ENCODE measurements at places on chromosomes 2 and 18.

GRCh38 chr2:233422050-233422639, 67.9 kb downstream of the DGKD start:
- DNase-seq, result no peak

DNA sequence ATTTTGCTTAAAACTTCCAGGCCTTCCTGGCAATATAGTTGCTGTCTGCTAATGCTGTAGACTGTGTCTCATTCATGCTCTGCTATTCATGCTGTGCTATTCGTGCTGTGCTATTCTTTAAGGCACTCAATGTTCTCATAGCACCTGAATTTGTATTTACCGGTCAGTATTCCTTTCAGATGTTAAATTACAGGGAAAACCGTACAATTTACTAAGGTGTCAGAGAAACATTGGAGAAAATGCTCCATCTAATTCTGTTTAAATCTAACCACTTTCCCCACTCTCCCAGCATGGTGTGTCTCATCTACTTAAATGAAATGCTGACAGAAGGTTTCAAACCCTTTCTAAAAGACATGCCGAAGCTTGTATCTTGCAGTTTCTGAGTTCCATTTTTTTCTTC, 25.0 kb downstream of the FAM171B start:
- DNase-seq, result no peak

- no peak for DNase-seq
These were observed 174.8 kb downstream of the HDAC4 start for GRCh38 chr2:239225871-239226561.

- no peak for DNase-seq
These were observed 76.9 kb downstream of the USP40 start for GRCh38 chr2:233489666-233490065.

- peak; percentile 51 for DNase-seq
These were observed 41.6 kb downstream of the KCNE4 start for GRCh38 chr2:223093436-223094241.

GRCh38 chr2:137981112-137981656, 16.9 kb downstream of the HNMT start:
- DNase-seq, result no peak

DNA sequence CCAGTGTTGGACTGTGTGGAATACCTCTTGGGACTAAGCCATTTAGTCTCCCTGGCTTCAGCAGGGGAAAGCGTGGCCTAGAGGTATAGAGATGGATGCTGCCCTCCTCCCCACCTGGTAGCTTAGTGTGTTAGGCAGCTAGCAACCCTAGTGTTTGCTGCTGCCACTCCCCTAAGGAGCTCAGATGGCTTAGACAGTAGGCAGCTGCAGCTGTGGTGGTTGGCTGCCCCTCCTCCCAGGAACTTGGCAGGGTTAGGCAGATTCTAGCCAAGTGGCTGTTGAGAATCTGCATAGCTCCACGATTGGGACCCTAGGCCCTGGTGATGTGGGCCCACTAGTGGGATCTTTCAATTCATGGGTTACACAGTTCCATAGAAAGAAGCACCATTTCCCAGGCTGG, 550.4 kb upstream of the CHAC2 start:
- no peak for DNase-seq

DNA sequence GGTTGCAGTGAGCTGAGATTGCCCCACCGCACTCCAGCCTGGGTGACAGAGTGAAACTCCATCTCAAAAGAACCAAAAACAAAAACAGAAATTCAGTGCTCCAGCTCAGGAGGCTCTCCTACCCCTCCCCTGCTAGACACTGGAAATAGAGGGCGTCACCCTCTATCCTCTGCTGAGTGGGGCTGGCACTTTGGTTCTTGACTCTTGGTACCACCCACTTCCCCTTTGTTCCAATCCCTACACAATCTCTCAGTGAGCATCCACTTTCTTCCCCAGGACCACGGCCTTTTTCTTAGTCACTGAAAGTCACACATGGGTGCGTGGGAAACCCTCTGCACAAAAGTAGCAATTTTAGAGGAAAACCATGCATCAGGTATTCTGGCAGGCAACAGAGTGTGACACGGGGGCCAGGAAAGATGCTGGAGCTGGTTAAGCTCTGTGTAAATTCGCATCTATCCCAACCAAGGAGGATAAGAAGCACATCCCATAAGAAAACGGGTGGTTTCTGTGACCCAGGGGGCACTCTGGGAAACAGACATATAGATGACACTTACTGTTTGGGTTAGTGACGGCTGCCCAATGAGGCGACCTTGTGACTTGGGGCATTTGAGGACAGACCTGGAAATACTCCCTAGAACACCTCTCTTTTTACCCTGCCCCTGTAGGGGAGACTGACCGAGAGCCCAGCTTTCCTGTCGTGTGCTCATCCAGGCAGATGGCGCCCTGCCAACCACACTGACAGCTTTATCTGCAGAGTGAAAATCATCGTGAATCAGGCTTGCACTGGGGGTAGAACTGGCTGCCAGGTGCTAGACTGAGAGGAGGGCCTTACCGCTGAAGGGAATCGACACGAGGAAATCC, 7.7 kb downstream of the HJURP start:
- no peak for DNase-seq

DNA sequence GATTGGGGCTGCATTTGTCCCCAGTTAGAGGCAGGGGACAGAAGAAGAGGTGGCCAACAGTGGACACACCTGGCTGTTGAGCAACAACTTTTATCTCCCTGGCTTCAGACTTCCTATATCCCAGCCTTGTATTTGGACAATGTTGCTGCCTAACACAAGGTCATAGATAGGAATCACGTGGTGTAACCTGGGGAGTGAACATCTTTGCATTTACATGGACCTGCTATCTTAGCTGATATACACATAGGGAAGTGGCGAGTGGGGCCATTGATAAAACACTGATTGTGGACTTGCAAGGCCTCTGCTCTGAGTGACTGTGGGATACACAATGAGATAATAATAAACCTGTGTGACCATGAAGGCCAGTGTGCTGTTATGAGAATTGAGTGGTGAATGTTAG, 26.9 kb downstream of the RAPGEF4 start:
- DNase-seq, result no peak

DNA sequence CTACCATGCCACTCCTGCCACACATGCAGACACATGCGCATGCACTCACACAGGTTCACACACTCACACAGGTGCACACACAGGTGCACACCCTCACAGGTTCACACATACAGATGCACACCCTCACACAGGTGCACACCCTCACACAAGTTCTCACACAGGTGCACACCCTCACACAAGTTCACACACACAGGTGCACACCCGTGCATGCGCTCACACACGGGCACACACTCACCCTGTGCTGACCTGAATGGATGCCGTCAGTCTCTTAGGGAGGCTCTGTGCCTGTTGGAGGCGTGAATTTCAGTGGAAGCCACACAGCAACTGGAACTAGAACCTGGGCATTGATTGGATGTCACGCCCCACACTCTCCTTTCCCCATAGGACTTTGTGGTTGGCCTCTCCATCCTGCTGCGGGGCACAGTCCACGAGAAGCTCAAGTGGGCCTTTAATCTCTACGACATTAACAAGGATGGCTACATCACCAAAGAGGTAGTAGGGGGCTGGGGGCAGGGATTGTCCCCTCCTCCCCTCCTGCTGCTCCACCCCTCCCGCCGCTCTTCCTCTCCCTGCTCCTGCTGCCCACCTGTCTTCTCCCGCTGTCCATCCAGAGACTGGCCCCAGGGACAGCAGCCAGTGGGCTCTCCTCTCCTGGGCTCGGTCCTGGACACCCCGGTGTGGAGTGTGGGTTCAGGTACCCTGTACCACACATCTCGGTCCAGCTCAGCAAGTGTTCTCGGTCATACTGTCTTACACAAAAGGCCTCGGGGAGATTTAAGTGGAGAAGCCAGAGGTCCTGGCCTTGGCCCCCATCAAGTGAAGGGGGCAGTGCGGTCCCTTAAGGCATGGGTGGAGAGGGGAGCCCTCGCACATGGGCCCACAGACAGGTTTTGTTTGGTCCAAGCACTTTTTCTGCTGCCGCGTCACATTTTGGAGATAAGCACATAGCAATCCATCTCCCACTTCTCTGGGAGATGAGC, 21.0 kb upstream of the FAHD2A start:
- no peak for DNase-seq

DNA sequence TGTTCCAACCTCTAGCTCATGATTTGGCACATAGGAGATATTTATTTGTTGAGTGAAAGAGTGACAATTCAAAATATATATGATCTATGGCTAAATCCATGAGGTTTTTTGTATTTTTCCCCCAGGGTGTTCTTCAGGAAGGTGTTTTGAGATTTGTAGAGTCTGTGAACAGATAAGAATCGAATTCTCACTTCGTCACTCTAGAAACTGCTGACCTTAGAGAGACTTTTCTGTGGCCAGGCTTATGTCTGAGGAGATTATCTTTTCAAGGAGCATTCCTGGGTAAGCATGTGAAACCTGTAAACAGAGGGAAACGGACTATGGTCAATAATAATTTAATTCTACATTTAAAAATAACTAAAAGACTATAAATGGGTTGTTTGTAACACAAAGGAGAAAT, 849 bp upstream of the ITGB6 start:
- no peak for DNase-seq

DNA sequence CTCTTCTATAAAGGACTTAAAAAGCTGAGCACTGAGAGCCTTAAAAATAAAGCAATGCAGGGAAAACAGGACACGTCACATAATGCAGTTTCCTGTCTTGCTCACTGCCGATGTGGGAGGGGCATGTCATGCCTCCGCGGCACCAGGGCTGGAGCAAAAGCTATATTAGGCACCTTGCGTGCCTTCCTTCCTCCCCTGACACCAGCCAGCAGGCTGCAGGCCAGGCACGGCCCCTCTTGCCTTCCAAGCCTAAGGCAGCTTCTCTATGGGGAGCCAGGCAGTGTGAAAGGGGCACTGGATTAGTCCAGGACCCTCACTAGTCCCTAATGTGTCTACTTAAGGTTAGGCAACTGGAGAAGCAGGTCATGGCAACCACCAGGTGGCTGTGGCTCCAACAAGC, 26.3 kb downstream of the MRPL35 start:
- DNase-seq, result no peak

GRCh38 chr2:142306131-142306530, 175.3 kb upstream of the LRP1B start:
- DNase-seq, result no peak

GRCh38 chr2:111164078-111164477, 43.4 kb downstream of the BCL2L11 start:
- no peak for DNase-seq

- DNase-seq, result no peak
These were observed 15.3 kb downstream of the STRN start for GRCh38 chr2:36951027-36951518.

DNA sequence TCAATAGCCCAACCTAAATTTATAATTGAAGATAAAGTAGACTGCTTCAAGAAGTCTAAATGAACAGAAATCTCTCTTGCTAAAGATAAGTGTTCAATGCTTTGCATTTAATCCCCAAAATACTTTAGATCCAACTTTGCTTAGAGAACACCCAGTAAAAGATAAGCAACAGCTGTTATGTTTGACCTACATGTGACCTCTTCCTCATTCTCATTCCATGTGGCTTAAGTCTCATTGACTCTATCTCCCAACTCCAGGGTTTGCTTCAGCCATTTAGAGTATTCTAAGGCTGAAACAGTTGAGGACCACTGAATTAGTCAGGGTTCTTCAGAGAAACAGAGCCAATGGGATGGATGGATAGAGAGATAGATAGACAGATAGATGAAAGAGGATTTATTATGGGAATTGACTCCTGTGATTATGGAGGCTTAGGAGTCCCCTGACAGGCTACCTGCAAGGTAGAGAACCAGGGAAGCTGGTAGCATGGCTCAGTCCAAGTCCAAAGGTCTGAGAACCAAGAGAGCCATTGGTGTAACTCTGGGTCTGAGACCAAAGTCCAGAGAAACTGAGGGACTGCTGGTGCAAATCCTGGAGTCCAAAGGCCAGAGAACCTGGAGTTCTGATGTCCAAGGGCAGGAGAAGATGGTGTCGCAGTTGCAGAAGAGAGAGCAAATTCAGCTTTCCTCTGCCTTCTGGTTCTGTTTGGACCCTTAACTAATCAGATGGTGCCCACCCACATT, 32.1 kb downstream of the CRYGD start:
- no peak for DNase-seq

DNA sequence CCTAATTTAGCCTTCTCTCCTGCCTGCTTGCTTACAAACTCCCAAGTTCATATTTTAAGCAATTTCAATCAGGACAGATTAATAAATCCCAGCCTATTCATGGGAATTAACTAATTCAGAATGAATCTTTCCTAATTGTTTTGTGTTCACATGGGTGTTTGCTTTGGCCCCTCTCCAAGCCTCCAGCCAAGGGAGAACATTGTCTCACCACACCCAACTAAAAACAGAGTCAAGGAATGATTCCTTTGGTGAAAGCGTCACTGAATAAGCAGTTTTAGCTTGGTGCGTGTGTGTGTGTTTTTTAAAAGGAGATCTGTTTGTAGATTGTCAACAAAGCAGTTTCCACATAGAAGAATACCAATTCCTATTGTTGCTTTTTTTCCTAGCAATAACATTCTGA, 43.0 kb upstream of the DSG1 start:
- no peak for DNase-seq

- DNase-seq, result no peak
These were observed 22.3 kb downstream of the ATP8B1 start for GRCh38 chr18:57780706-57781347.

- no peak for DNase-seq
These were observed 45.8 kb downstream of the PTPN2 start for GRCh38 chr18:12838178-12838634.

DNA sequence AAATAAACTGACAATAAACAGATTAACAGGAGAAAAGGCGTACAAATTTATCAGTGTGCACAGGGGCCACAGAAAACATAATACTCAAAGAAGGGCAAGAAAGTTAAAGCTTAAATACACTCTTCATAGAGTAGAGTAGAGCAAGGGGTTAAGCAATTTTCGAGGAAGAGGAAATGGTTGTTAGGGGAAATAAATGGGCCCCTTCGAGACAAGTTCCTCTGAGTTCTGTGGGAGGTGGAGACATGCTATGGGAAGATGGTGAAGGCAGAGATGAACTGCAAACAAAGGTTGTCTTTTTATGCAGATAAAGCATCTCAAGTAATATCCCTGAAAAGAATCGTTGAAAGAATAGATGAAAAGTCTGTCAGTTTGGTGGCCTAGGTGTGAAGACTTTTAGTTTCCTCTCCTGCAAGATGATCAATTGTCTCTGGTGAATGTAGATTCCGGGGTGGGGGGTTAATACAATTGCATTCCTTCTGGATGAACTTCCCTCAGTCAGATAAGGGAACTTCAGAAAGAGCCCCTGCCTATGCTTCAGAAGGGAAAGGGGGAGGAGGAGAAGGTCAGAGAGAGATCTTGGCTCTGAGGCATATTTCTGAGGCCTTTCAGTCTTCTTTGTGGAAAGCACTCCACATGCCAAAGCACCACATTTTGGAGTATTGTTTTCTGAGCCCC, 127.0 kb downstream of the METTL4 start:
- no peak for DNase-seq

GRCh38 chr18:4017480-4017879, 437.6 kb downstream of the DLGAP1 start:
- peak; percentile 56 for DNase-seq

DNA sequence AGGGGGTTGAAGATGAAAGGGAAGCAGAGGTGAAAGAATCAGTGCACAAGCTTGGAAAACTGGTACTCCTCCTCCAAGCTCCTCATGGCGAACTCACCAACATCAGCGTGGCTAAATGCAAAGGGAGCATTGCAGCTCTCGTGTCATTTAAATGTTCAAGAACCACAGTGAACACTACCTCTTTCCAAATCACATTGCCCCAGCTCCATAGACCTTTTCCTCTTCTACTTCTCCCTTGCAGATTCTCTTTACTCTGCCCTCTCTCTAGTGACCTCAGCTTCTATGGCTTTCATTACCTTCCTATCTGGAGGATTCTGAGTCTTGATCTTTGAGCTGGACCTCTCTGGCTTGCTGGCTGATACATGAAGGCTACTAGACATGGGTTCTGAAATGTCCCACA, 14.3 kb downstream of the EPB41L3 start:
- no peak for DNase-seq

GRCh38 chr2:186950694-186951093, 101.7 kb upstream of the ZSWIM2 start:
- DNase-seq, result no peak
